Vagina (tissue), 2 donors: ENCODE measurements at places on chromosomes 13 and 19.

- DNase-seq, result no peak
These were observed 7.5 kb downstream of the RPS9 start for GRCh38 chr19:54207983-54208783.

DNA sequence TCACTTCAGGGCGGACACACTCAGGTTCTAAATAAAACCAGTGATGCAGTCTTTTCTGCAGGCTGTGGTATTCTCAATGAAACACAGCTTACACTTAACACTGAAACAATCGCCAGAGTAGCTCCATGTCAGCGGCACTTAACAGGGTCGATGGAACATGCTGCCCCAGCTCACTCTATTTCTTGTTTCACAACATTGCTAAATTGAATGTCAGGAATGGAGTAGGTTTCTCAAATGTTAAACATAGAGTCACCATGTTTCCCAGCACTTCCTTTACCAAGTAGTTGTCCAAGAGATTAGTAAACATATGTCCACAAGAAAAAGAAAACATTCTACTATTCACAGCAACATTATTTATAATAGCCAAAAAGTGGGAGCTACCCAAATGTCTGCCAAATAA, 306.9 kb downstream of the SLITRK6 start:
- DNase-seq, result no peak

GRCh38 chr19:2167896-2168618, 4.3 kb downstream of the DOT1L start:
- DNase-seq, result no peak

GRCh38 chr13:107124129-107124718, 556.3 kb upstream of the ARGLU1 start:
- no peak for DNase-seq

DNA sequence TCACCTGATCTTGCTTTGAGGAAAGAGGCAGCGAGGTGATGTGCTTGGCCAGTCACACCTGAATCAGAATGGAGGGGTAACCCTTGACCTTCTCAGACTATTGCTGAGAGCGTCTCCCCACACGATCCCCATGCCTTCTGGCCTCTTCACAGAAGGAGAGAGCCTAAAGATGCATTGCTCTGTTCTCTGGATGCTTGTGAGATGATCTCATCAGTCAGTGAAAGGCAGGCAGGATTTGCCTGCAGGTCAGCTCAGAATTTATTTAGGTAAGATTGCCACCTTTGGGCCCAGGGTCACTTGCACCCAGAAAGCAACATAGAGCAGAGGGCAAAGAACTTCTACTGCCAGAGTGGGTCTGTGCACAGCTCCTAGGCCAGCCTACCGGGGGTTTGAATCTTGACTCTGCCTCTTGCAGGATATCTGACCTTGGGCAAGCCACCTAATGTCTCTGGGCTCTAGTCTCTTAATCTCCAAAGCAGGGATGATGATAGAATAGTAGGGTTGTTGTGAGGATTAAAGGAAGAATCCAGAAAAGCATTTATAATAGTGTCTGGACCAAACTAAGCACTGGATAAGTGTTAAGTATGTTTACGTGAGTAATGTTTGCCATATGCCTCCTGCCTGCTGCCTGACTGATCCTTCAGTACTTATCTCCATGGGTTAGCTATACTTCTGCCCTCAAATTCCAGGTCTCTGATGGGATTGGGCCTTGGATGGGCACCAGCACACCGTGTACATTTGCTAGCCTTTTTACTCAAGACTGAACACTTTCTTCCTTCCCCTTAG, 8.4 kb upstream of the FLT1 start:
- no peak for DNase-seq

DNA sequence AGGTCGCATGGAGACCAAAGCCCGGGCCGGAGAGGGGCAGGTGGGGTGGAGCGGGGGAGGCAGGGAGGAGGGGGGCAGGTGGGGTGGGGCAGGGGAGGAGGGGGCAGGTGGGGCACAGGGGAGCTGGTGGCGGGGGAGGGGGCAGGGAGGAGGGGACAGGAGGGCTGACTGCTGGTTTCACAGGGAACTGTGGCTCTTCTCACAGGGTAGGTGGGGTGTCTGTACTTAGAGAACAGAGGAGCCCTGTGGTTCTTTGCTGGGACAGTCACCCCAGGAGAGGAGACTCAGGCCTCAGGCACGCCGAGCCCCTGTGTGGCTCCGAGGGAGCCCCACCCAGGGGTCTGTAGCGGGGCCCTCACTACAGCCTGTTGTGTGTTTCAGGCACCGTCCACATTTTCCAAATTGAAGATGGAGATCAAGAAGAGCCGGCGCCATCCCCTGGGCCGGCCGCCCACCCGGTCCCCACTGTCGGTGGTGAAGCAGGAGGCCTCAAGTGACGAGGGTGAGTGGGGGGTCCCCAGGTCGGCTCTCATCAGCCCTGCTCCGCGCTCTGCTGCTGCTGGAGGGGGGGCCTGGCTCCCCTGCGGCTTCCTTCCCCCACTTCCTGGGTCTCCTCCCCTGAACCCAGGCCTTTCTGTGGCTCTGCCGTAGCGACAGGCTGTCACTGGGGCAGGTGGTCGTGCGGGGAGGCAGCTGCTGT, 162.7 kb downstream of the KDM4B start:
- no peak for DNase-seq

- DNase-seq, result no peak
These were observed 149.3 kb downstream of the RGCC start for GRCh38 chr13:41606646-41607045.

- no peak for DNase-seq
These were observed 148.0 kb downstream of the FOXO1 start for GRCh38 chr13:40518481-40518882.

DNA sequence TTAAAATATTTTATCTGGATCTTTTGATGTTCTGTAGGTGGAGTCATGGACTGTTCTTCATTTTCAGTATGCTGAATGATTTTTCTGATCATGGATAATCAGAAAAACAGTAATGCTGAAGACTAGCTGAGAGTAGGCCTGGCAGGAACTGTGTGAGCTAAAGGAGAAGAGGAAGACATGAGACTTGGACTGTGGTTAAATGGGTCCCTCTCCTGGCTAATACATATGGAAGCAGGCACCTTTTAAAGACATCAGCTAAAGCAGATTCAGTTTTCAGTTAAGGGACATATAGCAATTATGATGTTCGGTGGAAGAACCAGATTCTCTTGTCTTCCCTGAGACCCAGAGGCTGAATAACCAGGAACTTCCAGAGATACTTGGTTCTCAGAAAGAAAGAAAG, 169.4 kb downstream of the OLFM4 start:
- no peak for DNase-seq

GRCh38 chr19:41619018-41619556, 7.8 kb downstream of the CEACAM4 start:
- no peak for DNase-seq

DNA sequence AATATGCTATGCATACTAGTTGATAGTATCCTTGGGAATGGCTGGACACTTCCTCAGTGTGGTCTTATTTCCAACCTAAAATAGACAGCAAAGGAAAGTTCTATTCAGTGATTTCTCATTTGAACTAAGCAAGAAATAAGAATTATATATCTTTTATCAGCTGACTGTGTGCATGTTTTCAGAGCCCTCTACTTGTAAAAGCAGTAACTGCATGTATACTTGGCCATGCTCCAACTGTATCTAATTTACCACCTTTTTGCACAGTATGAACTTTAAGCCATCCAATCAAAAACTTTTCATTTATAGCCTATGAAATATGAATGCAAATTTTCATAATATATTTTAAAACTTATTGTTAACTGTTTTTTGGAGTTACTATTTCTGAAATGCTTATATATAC, 136.4 kb upstream of the PCDH9 start:
- DNase-seq, result no peak

GRCh38 chr13:113963376-113963775, 10.5 kb downstream of the C13orf46 start:
- DNase-seq, result no peak

- DNase-seq, result no peak
These were observed 616 bp downstream of the HNRNPUL1 start for GRCh38 chr19:41264581-41265394.

DNA sequence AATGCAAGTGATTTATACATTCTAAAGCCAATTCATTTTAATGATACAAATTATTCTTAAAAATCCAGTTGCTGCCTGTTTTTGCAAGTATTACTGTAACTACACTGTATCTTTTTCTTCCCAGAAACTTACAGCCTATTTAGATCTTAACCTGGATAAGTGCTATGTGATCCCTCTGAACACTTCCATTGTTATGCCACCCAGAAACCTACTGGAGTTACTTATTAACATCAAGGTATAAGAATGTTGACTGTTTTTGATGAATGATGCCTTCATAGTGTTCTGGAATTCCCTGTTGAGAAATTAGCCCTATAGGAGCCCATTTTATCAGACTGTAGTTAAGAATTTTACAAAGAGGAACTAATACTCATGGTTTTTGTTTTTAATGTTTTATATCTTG, 25.0 kb downstream of the ITM2B start:
- no peak for DNase-seq

DNA sequence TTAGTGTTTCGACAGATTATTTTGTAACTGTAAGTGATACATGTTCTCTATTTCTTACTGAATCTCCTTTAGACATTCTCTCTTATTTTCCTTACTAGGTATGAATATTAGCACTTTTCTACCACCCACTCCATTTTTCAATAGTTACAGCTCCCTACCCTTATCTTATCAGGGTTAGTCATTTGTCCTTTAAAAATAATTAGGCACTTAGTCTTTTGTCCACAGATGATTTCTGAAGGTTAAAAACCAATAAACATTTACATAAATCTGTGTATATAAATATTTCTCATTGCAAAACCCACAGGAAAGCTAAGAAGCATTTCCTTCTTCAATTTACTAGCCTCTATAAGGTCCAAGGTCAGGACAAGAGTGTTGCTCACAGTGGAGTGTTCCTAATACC, 624.1 kb upstream of the MIR17HG start:
- no peak for DNase-seq

DNA sequence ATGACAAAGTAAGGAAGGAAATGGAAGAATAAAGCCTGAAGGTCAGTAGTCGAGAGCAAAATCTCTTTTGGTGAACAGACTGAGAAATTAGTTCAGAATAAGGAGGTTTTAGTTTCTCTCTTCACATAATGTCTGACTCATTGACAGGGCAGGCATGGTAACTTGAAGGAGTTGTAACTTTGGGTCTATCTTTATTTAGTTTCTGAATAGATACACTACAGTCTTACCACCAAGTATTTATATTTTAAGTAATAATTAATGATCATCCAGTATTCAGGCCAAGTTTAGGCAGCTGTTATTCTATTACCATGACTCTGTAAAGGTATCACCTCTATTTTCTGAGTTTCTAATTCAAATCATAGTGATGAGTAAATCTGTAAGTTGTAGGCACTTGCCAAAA, 219.9 kb downstream of the SPRY2 start:
- no peak for DNase-seq

- no peak for DNase-seq
These were observed 89.4 kb downstream of the DPF1 start for GRCh38 chr19:38134540-38135149.

DNA sequence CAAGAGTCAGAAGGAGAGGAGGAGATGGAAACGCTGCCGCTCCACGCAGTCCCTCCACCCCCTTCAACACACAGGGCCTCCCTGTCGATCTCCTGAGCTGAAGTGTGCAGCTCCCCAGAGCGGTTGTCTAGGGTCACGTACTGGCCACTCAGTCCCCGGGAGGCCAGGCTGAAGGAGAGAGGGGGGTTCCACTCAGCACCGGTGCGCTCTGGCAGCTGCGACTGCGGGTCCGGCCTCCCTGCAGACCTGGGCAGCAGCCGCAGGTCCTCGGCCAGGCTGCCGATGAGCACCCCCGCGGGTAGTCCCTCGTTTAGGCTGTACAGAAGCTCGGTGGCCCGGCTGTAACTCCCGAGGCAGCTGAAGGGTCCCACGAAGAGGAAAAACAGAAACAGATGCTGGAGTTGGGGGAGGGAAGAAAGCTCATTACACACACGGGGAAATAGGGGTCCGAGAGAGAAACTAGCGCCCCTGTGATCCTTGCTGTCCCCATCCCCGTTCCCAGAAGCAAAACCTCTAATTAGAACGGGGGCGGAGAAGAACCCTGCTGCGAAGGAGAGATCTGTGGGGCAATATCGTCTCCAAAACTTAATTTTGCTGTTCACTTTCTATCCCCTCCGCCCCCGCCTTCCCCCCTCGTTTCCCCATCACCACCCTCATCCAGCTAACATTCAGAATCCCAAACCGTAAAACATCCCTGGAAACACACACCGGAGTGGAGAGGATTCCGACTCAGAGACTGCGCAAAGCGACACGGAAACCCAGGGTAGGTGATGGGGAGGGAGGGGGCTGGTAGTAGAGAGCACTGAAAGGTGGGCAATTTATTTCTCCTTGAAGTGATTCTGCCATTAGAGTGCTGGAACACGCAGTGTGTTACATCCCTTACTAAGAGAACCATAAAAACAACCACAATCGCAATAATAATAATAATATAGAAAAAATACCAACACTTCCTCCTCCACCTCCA, 1.8 kb downstream of the PCDH20 start:
- DNase-seq, result no peak

GRCh38 chr13:86052141-86052540, 252.9 kb upstream of the SLITRK6 start:
- no peak for DNase-seq

DNA sequence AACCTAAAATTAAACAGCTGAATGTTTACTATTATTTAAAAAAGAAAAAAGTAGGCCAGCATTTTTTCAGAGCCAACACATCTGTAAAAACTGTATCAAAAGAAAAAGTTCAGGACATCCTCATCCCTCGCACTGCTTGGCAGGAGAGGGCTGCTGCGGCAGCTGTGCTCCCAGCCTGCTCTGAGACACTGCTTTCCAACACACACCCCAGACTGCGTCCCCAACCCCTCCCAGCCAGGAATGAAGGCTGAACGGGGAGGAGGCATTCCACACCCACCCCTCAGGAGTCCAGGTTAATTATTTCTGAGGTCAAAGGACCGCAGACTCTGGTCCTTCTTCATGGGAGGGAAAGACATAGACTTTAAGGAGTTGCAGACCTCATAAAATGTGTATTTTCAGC, 43.1 kb downstream of the COL4A1 start:
- DNase-seq, result no peak

DNA sequence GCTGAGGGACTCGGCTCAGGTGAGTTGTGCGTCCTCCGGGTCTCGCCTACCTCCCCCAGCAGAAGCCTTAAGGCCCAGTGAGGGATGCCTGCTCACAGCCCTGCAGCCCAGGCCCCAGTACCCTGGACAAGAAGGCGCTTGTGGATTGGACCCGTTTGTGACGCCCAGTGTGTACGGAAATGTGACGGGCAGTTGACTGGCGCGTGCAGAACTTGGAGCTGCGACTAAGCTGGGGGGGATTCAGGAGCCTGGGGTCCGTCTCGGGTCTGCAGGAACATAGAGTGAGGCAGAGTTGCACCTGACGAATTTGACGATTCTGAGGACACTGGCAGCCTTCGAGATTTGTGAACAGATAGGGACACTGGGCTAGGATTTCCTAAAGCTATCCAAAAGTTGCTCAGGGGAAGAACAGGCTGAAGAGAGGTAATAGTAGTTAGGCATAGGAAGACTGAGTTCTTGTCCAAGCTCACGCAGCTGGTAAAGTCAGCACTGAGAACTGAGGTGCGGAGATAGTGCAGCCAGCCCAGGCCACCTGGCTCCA, 519 bp downstream of the ZNF551 start:
- DNase-seq, result no peak

DNA sequence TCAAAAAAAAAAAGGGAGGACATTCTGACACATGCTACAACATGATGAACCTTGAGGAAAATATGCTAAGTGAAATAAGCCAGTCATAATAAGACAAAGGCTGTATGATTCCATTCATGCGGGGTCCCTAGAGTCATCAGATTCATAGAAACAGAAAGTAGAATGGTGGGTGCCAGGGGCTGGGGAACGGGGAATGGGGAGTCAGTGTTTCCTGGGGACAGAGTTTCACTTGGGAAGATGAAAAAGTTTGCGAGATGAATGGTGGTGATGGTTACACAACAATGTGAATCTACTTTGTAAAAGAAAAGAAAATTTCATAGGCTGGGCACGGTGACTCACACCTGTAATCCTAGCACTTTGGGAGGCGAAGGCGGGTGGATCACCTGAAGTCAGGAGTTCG, 6.1 kb upstream of the CLEC4G start:
- DNase-seq, result no peak
